ENCODE measurements at places on chromosomes 3 and 15.
A peak's percentile ranks its signal among the peaks of the same experiment; 100 is the strongest.

DNA sequence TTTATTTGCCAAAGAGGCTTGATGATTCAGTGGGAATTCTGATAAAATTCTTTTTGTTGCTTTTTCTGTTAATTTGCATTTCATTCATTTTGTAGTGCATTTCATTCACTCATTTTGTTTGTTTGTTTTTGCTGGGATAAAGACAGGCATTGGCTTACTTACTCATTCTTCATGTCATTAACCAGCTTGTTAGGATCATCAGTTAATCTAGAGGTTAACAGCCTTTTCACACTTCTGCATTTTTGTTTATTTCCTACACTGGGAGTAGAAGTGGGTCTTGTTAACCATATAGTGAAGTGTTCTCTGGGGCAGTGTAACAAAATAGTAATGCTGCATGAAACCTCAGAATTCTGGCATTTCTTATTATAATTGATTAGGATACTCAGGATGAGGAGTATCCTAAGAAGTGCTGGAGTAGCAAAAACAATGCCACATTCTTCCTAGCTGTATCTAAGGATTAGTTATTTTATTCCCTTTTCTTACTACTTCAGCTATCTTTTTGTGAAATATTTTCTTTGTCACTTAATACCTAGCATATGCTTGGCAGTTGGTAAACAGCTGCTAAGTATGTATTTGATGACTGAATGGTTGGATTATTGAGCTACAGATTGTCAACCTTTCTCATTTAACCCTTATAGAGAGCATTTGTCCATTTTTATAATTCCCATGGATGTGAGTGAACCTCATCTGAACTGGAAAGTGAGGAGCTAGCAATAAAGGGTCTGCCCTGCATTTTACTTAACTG is 135.7 kb upstream of the LRRFIP2 start:
- DNase-seq: no peak

GRCh38 chr3:59570806-59571205 is 521.0 kb upstream of the CFAP20DC start:
- no peak for DNase-seq

GRCh38 chr15:69394556-69395282 is 19.4 kb upstream of the KIF23 start:
- DNase-seq: peak; percentile 71

- no peak for DNase-seq
Measured at GRCh38 chr3:107430214-107430995, 53.2 kb downstream of the CCDC54 start.

GRCh38 chr3:151946606-151947005 is 73.2 kb downstream of the SUCNR1 start:
- no peak for DNase-seq

DNA sequence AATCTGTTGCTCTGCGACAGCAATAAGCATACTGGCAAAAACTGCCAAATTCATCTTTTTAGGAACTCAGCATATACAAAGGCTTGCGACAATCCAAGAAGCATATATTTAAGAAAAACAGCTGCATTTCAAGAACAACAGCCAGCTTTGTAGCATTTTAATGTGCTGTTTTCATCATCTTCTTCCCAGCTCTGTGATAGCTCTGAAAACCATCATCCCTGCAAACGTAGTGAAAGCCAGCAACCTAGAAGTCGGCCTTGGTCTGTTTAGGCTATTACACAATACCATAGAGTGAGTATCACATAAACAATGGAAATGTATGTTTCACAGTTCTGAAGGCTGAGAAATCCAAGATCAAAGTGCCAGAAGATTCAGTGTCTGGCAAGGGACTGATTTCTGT is 187.5 kb downstream of the NAALADL2 start:
- no peak for DNase-seq

GRCh38 chr15:49041426-49041825 is 4.8 kb downstream of the SECISBP2L start:
- no peak for DNase-seq

DNA sequence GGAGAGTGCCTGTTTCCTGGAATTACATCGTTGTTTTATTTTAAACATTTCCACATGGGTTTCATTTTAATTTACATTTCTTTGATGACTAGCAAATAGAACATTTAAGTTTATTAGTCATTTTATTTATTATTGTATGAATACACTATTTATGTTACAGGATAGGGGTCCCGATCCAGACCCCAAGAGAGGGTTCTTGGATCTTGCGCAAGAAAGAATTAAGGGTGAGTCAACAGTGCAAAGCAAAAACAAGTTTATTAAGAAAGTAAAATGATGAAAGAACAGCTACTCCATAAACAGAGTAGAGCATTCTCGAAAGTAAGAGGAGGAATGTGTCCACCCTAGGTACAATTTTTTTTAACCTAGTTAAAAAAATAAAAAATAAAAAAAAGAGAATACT is 539.5 kb downstream of the NAALADL2 start:
- DNase-seq: no peak

DNA sequence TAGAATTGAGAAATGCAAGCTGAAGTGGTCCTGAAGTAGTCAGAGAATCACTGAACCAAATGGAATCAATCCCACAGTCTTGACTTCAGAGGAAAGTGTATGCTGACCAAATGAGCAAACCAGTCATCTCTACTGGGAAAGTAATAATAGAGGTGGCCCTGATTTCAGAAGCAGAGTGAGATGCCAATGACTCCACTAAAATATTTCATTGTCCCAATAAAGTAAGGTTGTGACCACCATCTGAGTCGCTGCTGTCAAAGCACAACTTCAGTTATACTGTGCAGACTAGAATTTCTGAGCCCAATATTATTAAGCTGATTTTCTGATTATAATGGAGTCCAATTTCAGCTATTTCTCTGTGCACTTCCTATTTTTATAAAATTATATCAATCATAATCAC is 334.4 kb upstream of the THBS1 start:
- no peak for DNase-seq

GRCh38 chr15:83282776-83283137 is 1.7 kb downstream of the BNC1 start:
- no peak for DNase-seq

- DNase-seq: peak; percentile 57
Measured at GRCh38 chr3:119810018-119810435, 28.1 kb downstream of the NR1I2 start.

DNA sequence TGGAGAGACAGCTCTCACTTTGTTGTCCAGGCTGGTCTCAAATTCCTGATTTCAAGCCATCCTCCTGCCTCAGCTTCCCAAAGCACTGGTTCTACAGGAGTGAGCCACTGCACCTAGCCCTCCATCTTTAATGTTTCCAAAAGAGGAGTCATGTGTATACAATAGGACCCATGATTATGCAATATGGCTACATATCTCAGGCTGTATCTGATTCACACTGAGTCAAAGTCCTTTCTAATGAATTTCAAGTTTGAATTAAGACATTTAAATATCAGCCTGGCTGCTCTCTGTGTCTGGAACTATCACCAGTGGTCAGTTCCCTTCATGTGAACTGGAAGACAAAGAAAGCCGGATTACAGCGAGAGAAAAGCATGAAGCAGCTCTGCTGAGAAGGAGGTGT is 90.5 kb downstream of the MINAR1 start:
- DNase-seq: no peak
